ENCODE measurements at places on chromosomes 6 and 20. TPM values are rescaled to one million over a fixed set of nuclear protein-coding genes. Genes with fewer than 3 reads are reported as not detected.

The APOM gene
- 2.9 TPM for total RNA-seq

The POPDC3 gene
- total RNA-seq = not detected

The GINS1 gene
- total RNA-seq = 0.39 TPM

The STMND1 gene
- total RNA-seq = not detected

- DNase-seq = no peak
Measured at GRCh38 chr20:33866398-33867100, 55.4 kb downstream of the CHMP4B start.

DNA sequence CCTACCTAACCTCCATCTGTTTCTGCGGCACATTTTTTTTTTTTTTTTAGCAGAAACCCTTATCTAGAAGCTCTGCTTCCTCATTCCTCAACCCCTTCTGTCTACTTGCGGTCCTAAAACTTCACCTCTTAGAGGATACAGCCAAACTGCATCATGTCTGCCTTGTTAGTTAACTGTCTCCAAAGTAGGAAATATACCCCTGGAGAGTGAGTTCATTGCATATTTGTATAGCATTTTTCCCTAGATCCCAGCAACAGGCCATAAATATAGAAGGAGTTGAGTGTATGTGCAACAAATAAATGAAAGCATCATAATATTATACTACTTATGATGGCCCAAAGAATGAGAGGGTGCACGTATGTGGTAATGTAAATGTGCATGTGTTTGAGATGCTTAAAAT, 1288.6 kb upstream of the GJE1 start:
- DNase-seq = no peak

DNA sequence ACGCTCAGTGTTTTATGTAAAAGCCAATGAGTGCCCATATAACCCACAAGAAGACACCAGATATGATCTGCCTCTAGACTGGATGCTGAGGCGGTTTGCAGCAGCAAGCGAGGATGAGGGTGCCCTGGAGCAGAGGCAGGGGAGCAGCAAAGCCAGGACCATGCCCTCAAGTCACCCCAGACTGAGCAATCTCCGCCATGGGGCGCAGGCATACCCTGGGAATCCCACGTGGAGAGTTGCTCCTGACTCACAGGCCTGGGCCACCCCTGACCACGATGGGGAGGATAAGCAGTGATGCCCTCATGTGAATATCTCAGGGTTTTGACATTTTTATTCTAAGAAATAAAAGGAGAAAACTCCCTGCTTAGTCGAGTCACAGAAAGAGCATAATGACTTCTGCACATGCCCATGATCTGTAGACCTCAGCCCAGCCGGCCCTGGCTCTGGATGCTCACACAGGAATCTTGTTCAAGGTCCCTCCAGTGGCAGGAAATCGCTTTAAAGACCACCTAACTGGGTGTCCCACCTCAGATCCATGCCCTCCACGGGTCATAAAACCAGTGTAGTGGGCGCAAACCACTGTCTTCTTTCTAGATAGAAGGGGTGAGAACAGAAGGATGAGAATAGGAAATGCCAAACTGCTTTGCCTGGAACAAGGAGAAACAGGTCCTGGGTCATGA, 138.3 kb upstream of the SNX9 start:
- DNase-seq = no peak

- DNase-seq = no peak
Measured at GRCh38 chr20:11387189-11387754, 530.4 kb upstream of the BTBD3 start.

GRCh38 chr6:38646166-38646878, 6.6 kb upstream of the BTBD9 start:
- DNase-seq = no peak

GRCh38 chr6:162712694-162713093, 14.9 kb downstream of the PRKN start:
- DNase-seq = no peak

DNA sequence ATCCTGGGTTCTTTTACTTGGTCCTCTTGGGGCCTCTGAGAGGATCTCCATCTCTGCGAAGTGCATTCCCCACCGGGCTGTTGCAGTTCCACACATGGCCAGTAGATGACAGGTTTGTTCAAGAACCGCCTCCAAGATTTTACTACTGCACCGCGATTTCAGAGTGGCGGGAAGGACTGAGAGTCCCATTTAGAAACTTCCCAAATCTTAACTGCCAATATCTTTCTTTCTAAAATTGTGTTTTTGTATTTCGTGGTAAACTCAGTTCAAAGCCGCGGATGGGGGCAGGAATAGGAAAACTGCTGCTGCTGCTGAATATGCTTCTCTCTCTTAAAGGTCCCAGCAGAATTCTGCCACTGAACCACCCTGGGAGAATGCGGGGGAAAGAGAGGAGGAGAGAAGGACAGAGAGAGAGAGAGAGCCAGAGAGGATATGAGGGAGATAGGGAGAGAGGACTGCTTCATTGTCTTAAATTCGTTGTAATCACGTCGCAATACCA, 8.6 kb upstream of the BTNL2 start:
- DNase-seq = peak; percentile 56

DNA sequence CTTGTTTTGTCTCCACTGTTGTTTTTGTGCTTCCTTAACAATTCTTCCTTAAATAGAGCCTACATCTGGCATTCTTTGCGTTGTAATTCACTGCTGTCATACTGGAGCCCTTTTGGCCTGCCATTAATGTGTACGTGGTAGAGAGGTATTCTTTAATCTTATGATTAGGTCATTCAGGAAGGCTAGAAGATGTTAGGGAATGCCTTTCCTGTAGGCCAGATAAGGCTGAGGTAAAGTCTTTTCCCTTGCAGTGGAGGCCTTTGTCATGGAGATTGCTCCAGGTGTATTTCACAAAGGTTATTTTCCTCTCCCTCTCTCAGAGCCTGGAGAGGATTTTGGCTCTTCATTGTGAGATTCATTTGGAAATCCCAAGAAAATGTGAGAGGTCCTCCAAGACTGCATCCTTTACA, 146.9 kb downstream of the FUT9 start:
- DNase-seq = no peak

DNA sequence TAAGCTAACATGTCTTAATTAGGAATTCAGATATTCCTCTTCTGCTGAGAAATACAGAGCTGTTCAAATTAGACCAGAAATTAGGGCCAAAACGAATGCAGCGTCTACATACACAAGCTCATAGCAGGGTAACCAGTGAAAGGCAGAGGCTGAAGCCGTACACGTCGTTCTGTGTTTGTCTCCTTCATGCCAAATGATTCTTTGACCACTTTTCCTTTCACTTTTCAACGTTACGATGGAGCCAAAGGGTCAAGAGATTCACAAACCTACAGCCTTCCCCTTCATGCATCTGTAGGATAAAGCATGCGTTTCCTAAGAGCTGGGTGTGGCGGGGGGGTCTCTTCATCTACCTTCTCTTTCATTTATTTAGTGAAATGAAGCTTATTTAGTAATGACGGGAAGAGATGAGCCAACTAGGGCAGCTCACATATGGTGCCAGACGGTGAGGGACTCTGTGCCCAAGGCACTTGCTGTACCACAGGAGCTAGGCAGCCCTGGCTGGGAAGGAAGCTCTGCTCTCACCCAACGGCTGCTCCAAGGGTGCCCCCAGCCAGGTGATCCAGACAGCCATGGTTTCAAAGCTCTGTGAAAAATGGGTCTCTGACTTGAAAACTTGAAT, 178.0 kb downstream of the ATXN1 start:
- no peak for DNase-seq

DNA sequence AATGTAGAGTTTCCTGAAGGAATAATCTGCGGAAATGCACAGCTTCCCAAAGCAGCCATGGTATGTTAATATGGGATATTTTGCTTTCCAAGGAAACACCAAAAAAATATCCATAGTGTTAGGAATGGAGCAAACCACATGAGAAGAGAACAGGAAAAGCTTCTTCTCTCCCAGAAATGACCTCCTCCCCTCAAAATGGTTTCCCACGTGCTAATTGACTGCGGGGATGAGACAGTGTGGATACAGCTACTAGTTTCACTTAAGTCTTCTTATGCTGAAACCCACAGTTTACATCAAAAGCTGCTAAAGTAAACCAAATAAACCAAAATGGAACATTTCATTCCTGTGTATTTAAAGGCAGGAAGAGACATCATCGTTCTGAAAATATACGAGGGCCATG, 69.4 kb downstream of the FYN start:
- no peak for DNase-seq

DNA sequence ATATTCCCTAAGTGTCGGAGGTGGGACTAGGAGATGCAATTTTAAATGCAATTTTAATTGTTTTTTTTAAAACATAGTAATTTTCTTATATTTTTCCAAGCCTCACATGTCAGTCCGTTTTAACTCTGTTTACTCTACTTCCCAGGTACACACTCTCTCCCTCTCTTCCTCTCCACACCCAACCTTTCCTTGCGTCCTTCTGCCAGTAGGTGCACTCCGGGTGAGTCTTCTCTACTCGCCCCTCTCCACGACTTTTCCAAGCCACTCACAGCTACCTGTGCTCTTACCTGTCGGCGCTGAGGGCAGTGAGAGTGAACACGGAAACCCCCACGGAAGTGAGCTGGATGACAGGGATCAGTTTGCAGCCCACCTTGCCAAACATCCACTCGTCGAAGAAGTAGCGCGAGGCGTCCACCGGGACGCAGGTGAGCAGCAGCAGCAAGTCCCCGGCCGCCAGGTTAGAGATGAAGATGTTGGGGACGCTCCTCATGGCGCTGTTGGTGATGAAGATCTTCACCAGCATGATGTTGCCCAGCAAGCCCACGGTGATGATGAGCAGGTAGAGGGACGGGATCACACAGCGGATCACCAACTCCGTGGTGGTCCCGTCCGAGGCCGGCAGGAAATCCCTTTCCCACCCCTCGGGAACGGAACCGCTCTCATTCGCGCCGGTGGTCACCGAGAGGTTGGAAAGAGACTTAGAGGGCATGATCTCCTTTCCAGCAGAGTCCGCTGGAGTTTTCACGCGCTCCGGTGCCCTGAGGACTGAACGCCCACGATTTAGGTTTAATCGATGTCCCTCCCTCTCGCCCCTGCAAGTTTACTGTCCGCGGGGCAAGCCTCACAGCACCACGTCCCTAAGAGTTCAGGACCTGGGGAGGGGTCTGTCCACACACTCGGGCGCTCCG, 44.5 kb upstream of the GJE1 start:
- DNase-seq = no peak

- no peak for DNase-seq
Measured at GRCh38 chr6:13550656-13551055, 23.7 kb upstream of the SIRT5 start.

GRCh38 chr6:130020073-130020906, 1.9 kb downstream of the L3MBTL3 start:
- peak; percentile 39 for DNase-seq

DNA sequence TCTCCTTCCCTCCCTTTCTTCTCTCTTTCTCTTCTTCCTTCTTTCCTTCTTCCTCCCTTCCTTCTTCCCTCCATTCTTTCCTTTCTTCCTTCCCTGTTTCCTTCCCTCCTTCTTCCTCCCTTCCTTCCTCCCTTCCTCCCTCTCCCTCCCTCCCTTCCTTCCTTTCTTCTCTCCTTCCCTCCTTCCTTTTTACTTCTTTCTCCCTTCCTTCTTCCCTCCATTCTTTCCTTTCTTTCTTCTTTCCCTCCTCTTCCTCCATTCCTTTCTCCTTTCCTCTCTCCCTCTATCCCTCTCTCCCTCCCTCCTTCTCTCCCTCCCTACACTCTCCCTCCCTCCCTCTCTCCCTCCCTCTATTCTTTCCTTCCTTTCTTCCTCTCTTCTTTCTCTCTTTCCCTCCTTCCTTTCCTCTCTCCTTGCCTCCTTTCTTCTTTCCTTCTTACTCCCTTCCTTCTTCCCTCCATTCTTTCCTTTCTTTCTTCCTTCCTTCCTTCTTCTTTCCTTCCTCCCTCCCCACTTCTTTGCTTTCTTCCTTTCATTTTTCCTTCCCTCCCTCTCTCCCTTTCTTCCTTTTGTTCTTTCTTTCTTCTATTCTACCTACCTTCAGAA, 200.4 kb upstream of the SSTR4 start:
- DNase-seq = no peak

DNA sequence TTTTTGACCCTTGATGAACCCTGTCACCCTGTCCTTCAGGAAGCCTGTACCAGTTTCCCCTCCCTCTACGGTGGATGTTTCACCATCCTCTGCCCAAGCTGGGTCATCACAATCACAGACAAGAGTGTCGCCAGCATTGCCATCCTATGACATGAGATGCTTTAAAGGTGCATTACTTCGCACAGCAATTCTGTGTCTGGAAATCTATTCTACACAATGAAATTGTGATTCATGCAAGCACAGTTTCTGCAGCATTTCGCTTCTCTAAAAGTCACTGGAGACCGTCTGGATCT, 2.5 kb upstream of the ULBP2 start:
- DNase-seq = no peak

DNA sequence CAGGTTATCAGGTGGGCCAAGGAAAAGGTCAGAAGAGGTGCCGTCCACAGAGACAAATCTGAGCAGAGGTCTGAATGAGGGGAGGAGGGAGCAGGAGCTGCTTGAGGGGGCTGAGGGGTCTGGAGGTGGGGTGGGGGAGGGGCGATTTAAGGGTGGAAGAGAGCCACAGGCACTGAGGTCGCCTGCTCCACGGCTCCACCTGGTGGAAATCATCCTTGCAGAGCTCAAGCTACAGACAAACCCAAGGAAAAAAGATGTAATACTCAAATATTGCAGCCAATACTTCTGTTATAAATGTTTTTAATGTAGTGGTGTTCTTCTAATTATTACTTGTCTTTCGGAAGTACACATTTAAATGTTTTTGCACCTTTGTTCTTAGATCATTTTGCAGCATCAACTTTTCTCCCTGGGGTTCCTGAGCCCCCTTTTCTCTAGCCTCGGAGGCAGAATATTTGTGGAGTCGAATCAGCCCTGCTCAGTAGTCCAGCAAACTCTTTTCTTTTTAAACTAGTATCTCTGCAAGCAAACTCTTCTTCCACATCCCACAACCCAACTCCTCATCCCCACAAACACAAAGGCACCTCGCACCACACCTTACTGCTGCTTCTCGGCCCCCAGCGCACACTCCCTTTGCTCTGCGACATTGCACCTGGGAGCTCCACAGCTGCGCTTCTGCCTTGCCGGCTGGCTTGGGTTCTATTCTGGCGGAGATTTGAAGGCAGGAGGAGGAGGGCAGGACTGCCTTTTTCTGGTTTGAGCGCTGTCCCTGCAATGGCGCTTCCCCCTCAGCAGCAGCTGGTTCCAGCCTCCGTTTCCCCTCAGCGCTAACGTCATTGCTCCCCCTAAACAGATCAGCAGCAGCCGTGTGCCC, 51.0 kb upstream of the TFAP2A start:
- no peak for DNase-seq

GRCh38 chr6:43999628-44000027, 127.6 kb downstream of the MRPL14 start:
- no peak for DNase-seq

DNA sequence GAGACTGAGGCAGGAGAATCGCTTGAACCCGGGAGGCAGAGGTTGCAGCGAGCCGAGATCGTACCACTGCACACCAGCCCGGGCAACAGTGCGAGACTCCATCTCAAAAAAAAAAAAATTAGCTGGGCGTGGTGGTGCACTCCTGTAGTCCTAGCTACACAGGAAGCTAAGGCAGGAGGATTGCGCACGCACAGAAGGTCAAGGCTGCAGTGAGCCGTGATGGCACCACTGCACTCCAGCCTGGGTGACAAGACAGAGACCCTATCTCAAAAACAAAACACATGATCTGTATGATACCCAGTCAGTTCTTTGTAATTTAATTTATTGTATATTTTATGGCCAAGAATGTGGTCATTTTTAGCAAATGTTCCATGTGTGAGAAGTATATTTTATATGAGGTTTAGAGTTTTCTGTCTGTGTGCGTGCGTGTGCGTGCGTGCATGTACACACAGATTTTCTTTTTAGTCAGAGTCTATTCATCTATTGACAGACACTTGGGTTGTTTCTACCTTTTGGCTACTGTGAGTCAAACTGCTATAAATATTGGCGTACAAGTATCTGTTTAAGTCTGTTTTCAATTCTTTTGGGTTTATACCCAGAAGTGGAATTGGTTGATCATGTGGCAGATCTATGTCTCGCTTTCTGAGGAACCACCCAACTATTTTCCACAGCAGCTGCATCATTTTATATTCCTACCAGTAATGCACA, 22.2 kb upstream of the MYL9 start:
- DNase-seq = no peak
